Activated CD4-positive, alpha-beta T cell treated with anti-CD3 and anti-CD28 coated beads for 48 hours (primary cell): ENCODE measurements at places on chromosomes 16 and 17.

DNA sequence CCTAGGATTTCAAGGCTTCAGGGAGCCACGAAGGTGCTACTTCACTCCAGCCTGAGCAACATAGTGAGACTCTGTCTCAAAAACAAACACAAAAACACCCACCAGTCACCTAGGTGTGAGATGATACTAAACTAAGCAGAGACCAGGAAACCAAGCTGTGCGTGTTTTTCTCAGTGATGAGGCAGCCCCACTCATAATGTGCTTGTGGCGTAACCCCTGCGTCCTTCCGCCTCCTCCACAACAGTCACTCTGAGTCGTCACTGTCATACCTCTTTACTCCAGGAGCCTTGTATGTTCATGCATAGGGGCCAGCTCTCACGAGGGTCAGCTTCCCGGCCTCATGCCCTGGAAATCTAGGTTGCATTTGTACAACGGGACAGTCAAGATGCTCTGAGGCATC lies 31.1 kb upstream of the SLC47A1 start:
- peak; percentile 58 for DNase-seq

- DNase-seq, result no peak
Observed at GRCh38 chr16:86353148-86353547, 157.2 kb upstream of the FOXF1 start.

GRCh38 chr17:76659928-76660655 lies 16.5 kb upstream of the ST6GALNAC1 start:
- DNase-seq, result no peak

DNA sequence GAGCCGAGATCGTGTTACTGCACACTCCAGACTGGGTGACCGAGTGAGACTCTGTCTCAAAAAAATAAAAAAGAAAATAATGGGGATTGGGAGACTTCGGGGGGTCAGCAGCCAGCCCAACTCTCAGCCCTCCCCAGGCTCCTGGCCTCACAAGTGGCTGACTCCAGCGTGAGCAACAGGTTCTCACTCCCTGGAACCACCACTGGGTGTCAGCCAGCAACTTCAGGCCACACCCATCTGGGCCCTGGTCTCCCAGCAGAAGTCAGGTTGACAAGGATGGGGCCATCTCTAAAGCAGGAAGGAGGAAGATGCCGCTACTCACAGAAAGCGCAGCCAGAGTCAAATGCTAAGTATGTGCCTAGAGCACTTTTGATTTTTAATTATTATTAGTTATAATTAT lies 139.4 kb downstream of the C16orf78 start:
- DNase-seq, result peak; percentile 21

- no peak for DNase-seq
Observed at GRCh38 chr16:62149631-62150030, 113.4 kb upstream of the CDH8 start.

- no peak for DNase-seq
Observed at GRCh38 chr17:46815474-46816353, 2.8 kb downstream of the WNT3 start.

GRCh38 chr16:11627822-11628457 lies 40.3 kb upstream of the SNN start:
- DNase-seq, result peak; percentile 35

- DNase-seq, result no peak
Observed at GRCh38 chr16:49344401-49344800, 29.2 kb upstream of the C16orf78 start.

DNA sequence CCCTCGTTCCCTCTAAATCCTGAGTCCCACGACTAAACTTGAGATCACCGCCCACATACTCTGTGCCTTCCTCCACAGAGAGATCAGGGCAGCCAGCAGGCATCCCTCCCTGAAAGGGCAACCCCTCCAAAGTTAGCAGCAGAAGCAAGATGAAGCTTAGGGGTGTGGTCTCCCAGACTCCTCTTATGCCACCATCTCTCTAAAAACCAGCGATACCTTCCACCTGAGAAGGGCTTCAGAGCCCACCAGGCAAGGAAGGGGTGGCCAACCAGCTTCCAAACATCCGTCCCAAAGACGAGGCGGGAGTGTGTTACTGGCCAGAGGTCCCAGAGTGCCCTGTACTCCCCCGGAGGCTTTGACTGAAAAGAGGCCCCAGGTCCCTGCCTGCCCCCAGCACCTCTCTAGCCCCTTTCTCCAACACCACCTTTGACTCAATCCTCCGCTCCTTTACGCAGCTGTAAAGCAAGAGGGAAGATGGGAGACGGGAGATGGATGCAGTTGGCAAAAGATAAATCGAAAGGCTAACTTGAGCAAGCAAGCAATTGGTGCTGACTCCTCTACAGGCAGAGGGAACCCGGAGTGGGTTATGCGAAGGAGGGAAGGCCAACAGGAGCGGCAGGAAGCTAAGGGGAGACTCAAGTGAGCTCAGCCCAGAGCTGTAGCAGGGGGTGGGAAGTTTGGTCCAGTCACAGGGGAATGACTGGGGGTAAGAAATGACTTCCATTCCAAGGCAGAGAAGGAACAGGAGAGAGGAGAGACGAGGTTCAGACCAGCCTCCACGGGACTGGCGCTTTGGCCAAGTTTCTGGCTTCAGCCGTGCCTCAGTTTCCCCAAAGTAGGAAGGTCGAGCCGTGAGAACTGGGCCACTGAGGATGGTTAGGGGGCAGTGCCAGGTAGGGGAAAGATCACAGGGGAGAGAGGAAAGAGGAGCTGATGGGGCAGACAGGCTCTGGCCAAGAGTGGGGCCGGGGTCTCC lies 1.0 kb downstream of the ST3GAL2 start:
- peak; percentile 31 for DNase-seq

DNA sequence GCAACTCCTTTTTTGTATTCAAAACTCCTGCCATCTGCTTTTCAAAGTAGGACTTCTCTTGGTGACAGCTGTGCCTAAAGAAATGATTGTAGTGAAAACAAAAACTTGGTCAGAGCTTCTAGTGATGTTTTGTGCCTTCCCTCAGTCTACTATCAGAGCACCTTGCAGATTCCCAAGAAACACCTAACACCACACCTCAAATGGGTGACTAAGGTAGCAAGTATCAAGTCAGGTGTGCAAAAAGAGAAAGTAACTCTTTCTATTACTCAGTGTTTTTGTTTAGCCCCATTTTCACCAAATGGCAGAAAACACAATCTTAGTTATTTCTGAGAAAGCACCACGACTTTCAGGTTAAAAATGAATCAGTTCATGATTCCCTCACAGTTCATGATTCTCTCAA lies 2.0 kb upstream of the PMFBP1 start:
- DNase-seq, result no peak

GRCh38 chr17:43125967-43126910 lies 1.1 kb upstream of the BRCA1 start:
- peak; percentile 3 for DNase-seq

DNA sequence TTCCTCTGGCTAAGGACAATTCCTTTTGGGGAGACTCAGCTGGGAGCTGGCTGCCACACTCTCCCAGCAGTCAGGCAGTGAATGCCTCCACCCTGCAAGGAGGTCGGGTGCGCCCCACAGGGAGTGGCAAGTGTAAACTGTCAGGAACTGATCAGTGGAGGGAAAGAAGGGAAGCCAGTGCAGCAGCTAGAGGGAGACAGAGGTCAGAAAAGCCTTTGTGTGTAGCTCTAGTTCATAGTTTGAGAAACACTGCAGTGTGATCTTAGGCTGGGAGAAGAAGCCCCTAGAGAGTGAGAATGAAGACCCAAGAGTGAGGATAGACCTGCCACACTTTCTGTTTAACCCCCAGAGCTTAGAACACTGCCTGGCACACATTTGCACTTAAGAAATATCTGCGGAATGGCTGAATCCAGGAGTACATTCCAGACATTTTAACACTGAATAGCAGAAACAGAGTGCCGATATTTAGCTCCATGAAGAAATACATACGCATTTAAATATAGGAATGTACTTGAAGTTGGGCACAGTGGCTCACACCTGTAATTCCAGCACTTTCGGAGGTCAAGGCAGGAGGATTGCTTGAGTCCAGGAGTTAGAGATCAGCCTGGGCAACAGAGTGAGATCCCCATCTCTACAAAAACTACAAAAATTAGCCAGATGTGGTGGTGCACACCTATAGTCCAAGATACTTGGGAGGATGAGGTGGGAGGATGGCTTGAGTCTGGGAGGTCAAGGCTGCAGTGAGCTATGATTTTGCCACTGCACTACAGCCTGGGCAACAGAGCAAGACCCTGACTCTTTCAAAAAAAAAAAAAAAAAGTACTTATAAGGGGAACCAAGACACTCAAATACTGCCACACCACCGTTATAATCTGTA lies 11.1 kb upstream of the SLC5A11 start:
- no peak for DNase-seq

DNA sequence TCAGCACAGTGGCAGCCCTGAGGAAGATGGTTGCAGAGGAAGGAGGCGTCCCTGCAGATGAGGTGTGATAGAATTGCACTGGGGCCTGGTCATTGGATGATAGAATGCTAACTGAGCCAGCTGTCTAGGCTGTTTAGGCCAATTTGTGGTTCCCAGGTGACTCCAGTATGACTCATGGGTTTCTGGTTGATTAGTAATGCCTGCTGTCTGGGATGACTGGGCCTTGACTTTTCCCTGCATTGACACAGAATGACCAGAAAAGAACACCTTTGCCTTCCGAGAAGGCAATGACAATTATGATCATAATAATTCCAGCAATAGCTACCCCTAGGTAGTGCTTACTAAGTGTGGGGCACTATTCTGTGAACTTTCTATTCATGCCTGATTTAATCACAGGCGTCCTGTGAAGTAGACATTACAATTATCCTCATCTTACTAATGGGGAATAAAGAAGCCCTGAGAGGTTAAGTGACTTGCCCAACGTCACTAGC lies 31.5 kb downstream of the USP43 start:
- DNase-seq, result peak; percentile 39

GRCh38 chr16:55333684-55334083 lies 9.7 kb downstream of the IRX6 start:
- DNase-seq, result no peak

- no peak for DNase-seq
Observed at GRCh38 chr16:70753694-70754325, 47.1 kb downstream of the VAC14 start.

- no peak for DNase-seq
Observed at GRCh38 chr17:39928858-39929645, 1.5 kb downstream of the LRRC3C start.

GRCh38 chr17:7393613-7394451 lies 493 bp downstream of the PLSCR3 start:
- DNase-seq, result peak; percentile 66

DNA sequence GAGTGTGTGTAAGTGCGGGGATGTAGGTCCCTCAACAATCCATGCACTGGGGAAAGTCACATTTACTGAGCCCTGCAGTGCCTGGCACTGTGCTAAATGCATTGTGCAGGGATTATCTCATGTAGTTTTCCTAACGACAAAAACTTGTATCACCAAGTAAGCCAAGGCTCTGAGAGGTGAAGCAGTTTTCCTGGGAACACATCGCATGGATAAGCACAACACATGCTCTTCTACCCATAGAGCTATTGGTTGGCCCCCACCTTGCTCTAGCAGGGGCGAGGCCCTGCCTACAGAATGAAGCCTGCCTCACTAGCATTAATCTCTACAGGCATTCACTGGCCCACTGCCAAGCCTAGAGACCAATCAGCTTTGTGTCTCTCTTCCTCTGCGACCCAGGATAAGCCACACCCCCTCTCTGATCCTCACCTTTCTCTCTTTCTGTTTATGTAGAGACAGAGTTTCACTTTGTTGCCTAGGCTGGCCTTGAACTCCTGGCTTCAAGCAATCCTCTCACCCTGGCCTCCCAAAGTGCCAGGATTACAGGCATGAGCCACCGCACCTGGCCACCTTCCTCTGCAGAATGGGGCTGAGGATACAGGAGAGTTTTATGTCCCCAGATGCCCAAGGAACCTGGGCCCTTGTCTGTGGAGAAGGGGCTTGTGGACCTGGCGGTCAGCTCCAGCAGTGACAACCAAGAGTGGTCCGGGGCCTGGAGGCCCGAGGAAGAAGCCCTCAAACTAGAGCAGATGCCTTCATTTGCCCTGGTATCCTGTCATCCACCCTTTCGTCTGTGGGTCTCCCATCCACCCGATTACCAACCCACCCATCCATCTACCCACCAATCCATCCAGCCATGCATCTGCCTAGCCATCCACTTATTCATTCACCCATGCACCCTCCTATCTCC lies 12.8 kb downstream of the CDH16 start:
- DNase-seq, result peak; percentile 70

DNA sequence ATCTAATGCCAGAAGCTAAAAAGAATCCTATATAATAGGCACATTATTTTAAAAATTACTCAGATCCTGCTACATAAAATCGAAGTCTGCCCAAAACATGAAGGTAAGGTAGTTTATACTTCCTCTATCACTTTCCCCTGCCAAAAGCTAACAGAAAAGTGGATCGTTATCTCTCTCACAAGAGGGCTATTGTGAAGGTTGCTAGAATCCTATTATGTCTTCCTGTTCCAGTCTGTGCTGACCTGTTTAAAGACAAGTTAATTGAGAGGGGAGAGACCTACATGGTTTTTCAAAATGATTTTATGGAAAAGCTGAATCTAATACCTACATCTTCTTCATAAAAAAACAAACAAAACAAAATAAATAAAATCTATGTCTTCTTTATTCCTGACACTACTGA lies 1410.9 kb upstream of the CDH8 start:
- DNase-seq, result no peak

DNA sequence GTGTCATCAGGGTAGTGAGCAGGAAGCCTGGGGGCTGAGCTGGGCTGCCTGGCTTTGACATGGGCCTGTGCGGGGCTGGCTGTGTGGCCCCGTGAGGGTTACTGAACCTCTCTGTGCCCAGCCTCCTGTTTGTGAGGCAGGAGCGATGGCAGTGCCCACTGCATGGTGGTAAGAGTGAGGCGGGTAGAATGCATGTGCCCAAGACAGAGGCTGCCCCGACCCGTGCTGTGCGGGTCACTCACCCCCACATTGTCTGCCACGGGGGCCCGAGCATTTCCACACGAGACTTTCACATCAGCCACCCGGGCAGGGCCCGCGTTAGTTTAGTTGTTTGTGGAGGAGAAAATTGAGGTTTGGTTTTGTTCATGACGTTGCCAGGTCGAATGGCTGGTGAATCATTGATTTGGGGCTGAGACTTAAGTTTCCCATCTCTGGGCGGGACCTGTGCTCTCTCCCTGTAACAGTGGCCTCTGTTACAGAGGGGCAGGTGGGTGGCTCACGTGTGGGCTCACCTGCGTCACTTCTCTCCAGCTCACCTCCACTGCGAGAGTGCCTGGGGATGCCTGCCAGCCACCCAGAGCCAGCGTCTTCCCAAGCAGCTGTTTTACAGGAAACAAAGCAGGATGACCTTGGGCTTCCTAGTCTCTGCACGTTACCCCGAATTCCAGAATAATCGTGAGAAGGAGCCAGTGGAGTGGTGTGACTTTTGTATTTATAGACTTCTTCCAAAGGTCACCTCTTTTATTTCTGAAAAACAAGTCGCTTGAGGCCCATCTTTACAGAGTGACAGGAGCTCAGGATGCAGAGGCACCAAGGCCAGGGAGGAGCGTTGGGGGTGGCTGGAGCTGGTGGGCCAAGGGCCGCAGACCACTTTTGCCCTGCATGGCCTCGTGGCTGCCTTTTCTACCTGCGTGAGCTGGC lies 150.6 kb downstream of the RPTOR start:
- DNase-seq, result peak; percentile 37
